ENCODE measurements at places on chromosomes 5 and 9.

DNA sequence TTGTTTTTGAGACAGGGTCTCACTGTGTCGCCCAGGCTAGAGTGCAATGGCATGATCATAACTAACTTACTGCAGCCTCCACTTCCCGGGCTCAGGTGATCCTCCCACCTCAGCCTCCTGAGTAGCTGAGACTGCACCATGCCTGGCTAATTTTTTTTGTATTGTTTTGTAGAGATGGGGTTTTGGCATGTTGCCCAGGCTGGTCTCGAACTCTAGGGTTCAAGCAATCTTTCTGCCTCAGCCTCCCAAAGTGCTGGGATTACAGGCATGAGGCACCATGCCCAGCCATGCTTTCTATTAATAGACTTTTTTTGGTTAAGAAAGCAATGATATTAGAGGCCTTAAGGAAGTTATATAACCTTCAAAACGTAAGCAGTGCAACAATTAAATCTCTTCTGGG is 23.3 kb downstream of the CLTA start:
- no peak for DNase-seq

DNA sequence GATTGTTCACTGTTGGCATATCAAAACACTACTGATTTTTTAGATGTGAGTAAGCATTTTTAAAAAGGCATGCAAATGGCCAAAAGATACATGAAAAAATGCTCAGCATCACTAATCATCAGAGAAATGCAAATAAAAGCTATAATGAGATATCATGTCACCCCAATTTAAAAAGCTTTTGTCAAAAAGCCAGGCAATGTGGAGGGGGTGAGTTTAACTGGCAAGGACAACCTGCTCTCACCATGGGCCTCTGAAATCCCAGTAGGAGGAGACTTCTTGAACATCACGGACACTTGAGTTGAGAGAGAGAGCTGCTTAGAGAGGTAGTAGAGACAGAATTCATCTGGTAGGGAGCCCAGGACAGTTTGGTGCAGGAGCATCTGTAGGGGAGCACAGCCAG is 347.1 kb upstream of the MPDZ start:
- DNase-seq: no peak

DNA sequence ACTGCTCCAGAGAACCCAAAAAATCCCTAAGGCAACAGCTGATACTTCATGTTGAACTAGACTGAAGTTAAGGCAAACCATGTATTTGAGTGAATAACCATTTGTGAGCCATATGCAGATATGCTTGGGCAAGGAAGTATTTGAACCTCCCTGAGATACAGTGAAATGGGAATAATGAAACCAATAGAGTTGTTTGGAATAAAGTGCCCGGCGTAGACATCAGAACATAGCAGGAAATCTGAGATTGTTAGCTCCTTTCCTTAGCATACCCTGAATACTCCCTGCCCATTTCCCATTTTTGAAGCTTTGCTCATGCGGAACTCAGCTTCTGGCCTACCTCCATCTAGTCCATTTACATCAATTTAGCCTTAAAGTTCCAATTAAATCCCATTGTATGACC is 611.9 kb downstream of the EFNA5 start:
- DNase-seq: no peak

DNA sequence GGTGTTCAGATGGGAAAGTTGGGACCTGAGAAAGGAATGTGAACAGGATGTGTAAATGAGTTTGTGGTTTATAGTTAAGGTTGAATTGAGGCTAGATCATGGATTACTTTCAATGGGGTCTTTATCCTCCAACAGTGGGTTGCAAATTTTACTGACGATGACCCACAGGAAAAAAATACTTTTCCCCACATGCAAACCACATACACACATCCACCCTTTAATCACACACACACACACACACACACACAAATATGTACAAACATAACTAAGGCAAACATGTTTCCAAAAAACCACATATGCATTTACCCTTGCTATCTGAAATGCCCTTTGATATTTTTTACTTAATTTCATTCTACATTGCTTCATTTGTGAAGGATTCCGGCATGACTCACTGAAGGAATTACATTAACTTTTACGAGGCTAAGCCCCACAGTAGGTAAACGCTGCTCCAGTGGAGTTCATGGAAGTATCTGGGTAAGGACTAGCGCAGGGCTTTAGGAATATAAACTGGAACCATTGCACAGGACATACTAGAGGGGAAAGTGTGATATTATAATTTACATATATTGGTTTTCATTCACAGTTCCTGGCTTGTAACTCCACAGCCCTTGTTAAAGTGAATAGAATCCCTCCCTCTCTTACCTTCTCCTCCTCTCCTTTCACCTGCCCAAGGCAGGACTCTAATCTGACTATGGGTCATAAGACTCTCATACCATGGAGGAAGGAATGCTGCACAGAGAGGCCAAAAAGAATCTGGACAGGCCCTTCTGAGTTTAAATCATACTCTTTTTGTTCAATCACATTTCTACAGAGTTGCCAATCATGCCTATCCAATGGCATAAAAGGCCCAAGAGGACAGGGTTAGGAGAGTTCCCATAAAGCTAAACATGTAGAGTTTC is 8.5 kb upstream of the SPEF2 start:
- DNase-seq: no peak

GRCh38 chr9:111074395-111074794 is 36.1 kb upstream of the LPAR1 start:
- DNase-seq: no peak

DNA sequence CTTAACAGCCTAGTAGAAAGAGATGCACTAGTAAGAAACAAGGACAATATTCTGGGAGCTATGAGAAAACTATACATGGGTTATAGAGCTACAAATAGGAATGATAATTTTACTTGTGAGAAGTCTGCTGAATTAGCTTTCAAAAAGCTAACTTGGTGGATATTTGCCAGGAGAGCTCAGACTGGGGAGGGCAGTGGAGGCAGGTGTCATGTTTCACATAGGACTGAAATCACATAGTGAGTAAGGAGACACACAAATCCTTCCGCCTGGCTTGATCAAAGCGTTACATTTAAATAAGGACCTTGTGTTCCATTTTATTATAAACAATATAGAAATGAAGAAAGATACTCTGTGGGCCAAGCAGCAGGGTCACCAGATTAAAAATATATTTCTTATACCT is 235.0 kb downstream of the ISL1 start:
- DNase-seq: no peak

- DNase-seq: no peak
Observed at GRCh38 chr9:27408001-27408400, 111.1 kb upstream of the EQTN start.

GRCh38 chr5:57836921-57837320 is 354.3 kb upstream of the ACTBL2 start:
- DNase-seq: no peak

- no peak for DNase-seq
Observed at GRCh38 chr5:149608936-149609545, 27.7 kb downstream of the ARHGEF37 start.

Measured in SK-N-DZ (cell line).